ENCODE measurements at places on chromosomes 11 and 22. TPM values are rescaled to one million over a fixed set of nuclear protein-coding genes. Genes with fewer than 3 reads are reported as not detected.

DNA sequence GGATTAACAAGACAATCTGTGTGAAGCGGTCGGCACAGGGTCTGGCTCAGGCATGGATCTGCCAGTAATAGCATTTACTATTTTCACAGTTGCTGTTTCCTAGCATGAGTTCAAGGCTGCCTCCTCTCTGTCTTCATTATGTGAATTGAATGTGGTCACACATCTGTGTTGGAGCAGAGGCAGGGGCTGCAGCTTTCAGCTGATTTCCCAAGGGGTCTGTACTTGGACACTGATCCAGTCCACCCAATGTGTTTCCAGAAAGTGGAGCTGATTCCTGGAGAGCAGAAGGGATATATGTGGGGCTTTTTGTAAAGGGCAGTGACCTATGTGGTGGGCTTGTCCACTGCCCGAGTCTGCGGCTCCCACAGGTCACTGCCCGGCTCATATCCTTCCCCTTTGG lies 3.5 kb upstream of the CELSR1 start:
- no peak for DNase-seq

- no peak for DNase-seq
Observed at GRCh38 chr11:75421035-75421602, 11.9 kb downstream of the KLHL35 start.

GRCh38 chr11:59272771-59273372 lies 60.1 kb upstream of the MPEG1 start:
- DNase-seq, result no peak

The DTX4 gene
- 3.6 TPM for total RNA-seq

The SORL1 gene
- total RNA-seq, result 10.6 TPM

- peak; percentile 76 for DNase-seq
Observed at GRCh38 chr11:6362185-6362872, 27.9 kb upstream of the SMPD1 start.

DNA sequence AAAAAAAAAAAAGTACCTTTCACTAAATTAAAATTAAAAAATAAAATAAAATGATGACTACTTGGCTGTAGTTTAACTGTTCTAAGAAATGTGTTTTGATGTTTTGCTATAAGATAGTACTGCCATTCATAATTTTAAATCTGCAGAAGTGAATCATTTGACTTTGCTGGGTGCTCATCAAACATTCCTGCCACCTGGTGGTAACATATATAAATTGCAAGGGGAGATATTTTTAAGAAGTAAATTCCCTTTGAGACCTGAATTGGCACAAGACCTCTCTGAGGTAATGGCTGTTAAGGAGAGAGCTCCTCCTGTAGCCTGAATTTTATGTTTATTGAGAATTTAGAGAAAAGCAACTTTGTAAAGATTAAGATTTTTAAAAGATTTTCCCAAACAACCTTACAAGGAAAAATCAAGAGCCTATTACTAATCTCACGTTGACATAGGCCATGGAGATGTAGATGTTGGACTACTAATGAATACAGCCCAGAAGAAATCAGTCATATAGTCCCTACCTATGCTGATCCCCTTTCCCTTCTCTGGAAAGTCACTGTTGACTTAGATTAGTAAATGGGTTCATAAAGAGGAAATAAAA lies 11.9 kb upstream of the NARS2 start:
- DNase-seq, result no peak

The NARS2 gene
- 11.2 TPM for total RNA-seq

DNA sequence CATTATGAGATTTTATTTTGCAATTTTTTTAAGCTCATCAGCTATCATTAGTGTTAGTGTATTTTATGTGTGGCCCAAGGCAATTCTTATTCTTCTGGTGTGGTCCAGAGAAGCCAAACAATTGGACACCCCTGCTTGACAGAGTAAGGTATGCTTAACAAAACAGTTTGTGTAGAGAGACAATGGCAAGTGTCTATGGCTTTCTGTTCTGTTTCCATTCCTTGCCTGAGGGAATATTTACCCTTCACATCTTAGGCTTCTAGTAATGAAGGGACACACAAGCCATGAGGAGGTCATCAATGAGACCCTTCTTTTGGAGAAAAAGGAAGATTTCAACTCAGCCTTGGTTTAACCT lies 1278.4 kb upstream of the TENM4 start:
- DNase-seq, result no peak

The TRIM6 gene
- total RNA-seq, result 1.1 TPM

The FXYD6 gene
- total RNA-seq, result 37.6 TPM

DNA sequence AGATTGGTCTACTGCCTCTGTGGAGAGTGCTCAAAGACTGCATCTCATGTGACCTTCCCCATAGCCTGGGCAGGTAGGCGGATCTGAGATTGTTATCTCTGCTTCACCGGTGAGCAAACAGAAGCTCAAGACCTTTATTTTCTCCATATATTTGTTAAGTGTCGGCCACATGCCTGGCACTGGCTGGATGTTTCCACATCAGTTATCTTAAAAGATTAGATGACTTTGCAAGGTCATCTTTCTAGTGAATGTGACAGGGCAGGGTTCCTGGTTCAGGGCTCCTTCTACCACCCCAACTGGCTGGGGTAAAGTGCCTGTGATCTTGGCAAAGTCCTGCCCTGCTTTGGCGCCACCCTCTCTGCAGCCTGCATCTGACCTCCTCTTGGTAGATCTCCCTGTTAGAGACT lies 125.0 kb downstream of the CCDC81 start:
- DNase-seq, result no peak

The TPBGL gene
- 0.21 TPM for total RNA-seq

The OR5T2 gene
- total RNA-seq, result not detected

DNA sequence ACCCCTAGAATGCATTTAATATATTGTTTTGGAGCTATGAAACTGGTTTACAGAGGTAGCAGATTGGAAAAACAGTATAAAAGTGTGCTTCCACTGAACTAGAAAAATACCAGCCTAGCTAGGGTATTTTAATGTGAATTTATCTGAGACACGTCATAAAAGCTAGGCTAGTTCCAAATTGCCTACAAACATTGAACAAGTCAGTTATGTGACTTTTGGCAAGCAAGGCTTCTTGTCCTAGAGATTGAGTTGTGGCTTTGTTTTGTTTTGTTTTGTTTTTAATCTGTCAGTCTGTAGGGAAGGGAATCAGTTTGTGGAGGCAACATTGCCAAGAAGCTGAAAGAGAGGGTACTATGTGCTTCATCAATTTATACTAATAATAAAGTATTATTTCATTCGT lies 24.2 kb downstream of the RTN3 start:
- DNase-seq, result no peak

- DNase-seq, result no peak
Observed at GRCh38 chr22:49601614-49602321, 225.9 kb downstream of the BRD1 start.

The RAPSN gene
- not detected for total RNA-seq

DNA sequence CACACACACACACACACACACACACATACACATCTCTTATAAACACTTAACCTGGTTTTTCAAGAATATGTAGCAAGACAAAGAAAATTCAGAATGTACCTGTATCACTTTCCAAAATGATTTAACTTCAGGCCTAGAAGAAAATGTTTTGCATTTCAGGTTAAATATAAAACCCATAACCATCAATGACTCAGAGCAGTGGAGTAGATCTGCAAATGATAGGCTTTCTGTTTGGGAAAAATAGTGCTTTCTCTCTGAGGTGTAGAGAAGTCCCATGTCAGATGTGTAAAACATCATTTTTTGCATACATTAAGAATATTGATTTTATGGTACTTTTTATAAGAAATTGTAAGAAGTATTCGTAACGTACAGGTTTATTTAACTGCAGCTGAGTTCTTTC lies 116.9 kb downstream of the STK33 start:
- DNase-seq, result no peak

DNA sequence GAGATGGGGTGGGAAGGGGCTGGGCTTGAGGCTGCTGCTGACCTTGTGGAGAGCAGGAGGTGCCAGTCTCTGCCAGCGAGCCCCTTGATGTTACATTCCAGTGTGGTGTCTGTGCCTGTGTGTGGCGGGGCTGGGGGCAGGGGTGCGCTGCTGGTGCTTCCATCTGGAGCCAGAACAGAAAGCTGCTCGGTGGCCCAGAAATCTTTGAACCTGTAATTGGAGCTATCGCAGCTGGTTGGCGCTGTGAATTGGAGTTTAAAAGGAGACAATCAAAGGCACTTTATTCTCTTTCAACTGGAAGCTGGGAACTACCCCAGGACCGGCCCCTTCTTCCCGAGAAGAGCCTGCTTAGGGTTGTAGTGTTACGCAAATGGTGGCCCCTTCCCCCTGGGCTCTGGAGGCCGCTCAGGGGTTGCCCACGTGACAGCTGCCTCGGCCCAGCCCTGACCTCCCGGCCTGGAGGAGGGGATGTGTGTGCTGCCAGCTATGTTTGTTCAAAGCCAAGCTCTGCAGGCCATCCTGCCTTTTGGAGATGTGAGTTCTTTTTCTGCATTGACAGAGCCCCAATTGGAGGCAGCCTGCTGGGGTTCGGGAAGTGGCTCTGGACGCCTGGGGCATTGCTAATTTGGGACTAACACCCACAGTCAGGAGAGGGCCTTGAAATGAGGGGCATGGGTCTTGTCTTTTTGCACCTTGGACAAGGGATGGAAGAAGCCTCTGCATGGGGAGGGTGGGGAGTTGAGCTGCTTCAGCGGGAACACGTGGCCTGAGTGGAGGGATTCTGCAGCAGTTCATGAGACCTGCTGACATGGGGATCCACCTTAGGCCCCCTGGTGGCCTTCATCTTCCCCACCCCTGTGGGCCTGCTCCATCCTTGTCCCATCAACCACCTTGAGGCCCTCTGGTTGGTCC lies 14.0 kb upstream of the ARSA start:
- DNase-seq, result peak; percentile 62

- DNase-seq, result no peak
Observed at GRCh38 chr11:3786781-3787428, 10.4 kb downstream of the NUP98 start.

The DDX25 gene
- not detected for total RNA-seq

DNA sequence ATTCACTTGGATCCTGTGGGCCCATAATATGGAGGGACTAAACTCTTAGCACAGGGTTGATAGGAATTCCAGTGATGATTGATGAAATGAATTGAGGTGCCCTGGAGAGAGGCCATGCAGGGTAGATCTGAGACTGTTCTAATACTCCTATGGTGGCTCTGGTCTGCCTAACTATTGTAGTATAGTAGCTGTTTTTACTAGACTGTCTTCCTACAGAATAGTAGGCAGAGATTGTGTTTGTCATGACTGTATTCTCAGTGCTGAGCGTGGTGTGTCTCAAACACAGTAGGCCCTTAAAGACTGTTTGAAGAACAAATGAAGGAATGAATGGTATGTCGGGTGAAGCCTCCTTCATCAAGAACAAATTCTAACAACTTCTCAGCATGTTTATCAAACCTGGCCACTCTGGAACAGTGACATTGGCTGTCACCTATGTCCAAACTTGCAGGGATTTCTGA lies 107.0 kb upstream of the SESN3 start:
- no peak for DNase-seq

DNA sequence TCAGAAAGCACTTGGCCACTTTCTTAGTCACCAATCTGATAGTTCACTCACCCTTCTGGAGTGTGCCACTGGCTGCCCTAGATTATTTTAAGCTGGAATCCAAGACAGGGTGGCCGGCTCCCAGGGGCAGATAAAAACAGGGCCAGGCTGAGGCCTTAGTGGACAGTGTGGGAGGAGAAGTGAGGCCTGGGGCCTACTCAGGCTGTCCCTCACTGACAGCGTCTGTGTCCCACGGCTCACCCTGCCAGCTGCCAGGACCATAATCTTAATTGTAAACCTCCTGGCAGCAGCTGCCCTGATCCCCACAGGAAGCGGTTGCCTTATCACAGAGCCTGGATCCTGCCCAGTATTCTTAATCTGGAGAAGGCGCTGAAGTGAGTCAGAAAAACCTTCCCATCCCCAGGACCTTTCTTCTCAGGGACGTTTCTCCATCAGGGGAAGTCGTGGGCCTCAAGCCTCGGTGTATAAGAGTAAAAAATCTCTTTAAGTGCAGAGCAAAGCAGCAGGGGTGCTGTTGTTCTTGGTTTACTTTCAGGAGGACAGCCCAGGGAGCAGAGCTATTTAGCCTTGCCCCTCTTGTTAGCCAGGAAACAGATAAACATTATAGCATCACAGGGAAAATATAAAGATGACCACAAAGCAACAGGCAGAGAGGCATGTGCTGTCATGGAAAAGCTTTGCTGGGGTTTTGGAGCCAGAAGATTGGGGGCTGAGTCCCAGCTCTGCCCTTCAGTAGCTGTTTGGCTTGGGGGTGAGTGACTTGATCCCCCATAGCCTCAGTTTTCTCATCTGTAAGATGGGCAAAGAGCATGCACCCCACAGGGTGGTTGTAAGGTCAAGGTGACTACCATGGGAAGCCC lies 39.6 kb downstream of the TSPAN18 start:
- DNase-seq, result peak; percentile 88

DNA sequence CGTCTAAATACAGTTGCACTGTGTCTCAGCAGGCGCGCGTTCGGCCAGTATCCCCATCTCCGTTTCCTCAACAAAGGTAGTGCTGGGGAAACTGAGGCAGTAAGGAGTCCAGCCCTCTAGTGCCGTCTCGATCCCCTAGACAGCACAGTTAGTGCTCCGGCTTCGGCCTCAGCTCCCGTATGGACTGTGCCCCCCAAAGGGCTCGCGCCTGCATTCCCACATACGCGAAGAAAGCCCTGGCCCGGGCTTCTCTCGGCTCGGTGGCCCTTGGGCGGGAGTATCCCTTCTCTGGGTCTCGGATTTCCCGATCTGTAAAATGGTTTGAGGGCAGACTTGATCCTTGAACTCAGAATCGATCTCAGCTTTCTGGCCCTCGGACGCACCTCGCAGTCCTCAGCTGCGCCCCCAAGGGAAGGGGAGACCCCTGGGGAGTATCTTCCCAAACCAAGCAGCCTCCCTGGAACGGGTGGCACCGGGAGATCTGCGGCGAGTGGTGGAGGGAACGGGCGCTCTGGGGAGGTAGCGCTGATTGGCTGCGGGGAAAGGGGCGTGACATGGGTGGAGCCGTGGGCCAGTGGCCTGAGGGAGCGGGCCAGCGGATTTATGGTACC lies 759 bp upstream of the PEX16 start:
- peak; percentile 87 for DNase-seq

- DNase-seq, result no peak
Observed at GRCh38 chr11:122863704-122864326, 18.7 kb upstream of the JHY start.

- DNase-seq, result no peak
Observed at GRCh38 chr11:61732705-61733104, 19.7 kb upstream of the MYRF start.

The KREMEN1 gene
- 49.8 TPM for total RNA-seq

The MEI1 gene
- 1.7 TPM for total RNA-seq

The OR10A6 gene
- not detected for total RNA-seq

The PNPLA5 gene
- total RNA-seq, result not detected

The PATE4 gene
- total RNA-seq, result not detected

- DNase-seq, result peak; percentile 36
Observed at GRCh38 chr11:119056421-119056999, 495 bp downstream of the HYOU1 start.

GRCh38 chr11:83448686-83449085 lies 162.5 kb upstream of the CCDC90B start:
- no peak for DNase-seq

GRCh38 chr22:44267856-44268255 lies 44.9 kb downstream of the SHISAL1 start:
- DNase-seq, result no peak

- DNase-seq, result no peak
Observed at GRCh38 chr11:58782066-58782465, 50.3 kb upstream of the GLYAT start.

- DNase-seq, result no peak
Observed at GRCh38 chr11:64976651-64977050, 4.7 kb upstream of the MAJIN start.

GRCh38 chr22:40426594-40427333 lies 56.4 kb downstream of the SGSM3 start:
- DNase-seq, result no peak

- no peak for DNase-seq
Observed at GRCh38 chr11:31956310-31956709, 134.6 kb upstream of the RCN1 start.
